Spleen (tissue), 13 donors: ENCODE measurements at places on chromosomes 3 and 15. TPM values are rescaled to one million over a fixed set of nuclear protein-coding genes. Genes with fewer than 3 reads are reported as not detected.

SKOR1 gene
- 0.68 TPM for total RNA-seq

ABTB1 gene
- total RNA-seq, result 172 TPM

SRGAP3 gene
- total RNA-seq, result 8.3 TPM

SLCO2A1 gene
- 118 TPM for total RNA-seq

LRRC34 gene
- total RNA-seq, result 5.1 TPM

GP5 gene
- 1.6 TPM for total RNA-seq

GPR149 gene
- total RNA-seq, result not detected

CCR1 gene
- 72.0 TPM for total RNA-seq

TEX55 gene
- not detected for total RNA-seq

C3orf80 gene
- 0.26 TPM for total RNA-seq

ACKR4 gene
- total RNA-seq, result 1.5 TPM

CYP8B1 gene
- not detected for total RNA-seq

GNAT1 gene
- not detected for total RNA-seq

NR1I2 gene
- not detected for total RNA-seq

DNA sequence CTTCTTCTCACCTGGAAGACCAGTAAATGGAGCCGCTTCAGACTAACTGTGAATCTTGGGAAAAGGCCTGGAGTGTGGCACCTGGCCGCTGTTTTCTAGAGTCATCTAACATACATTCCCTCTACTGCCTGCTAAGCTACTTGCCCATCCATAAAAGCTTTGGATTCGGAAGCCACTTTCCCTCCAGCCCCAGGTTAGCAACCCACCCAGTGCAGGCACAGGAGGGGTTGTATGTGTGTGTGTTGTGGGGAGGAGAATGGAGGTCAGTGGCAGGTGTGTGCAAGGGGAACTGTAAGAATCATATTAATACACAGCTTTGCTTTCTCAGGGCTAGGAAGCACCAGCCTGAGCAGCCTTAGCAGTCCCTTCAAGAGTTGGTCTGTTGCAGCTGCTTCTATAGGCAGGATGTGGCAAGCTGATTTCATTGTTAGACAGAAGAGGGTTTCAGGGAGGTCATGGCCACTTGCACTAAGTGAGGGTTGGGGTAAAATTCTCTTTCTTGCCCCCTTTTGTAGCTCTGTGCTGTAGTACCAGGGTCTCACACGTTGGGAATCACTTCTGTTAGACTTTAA, 8.9 kb downstream of the NSUN3 start:
- no peak for DNase-seq

GRCh38 chr3:56878074-56878473, 76.3 kb upstream of the ARHGEF3 start:
- DNase-seq, result no peak

GRCh38 chr15:39139431-39140059, 441.3 kb upstream of the THBS1 start:
- DNase-seq, result no peak

GRCh38 chr15:65054333-65055200, 9.4 kb downstream of the SLC51B start:
- DNase-seq, result peak; percentile 87

GRCh38 chr15:27813139-27813538, 286.0 kb downstream of the OCA2 start:
- DNase-seq, result no peak

DNA sequence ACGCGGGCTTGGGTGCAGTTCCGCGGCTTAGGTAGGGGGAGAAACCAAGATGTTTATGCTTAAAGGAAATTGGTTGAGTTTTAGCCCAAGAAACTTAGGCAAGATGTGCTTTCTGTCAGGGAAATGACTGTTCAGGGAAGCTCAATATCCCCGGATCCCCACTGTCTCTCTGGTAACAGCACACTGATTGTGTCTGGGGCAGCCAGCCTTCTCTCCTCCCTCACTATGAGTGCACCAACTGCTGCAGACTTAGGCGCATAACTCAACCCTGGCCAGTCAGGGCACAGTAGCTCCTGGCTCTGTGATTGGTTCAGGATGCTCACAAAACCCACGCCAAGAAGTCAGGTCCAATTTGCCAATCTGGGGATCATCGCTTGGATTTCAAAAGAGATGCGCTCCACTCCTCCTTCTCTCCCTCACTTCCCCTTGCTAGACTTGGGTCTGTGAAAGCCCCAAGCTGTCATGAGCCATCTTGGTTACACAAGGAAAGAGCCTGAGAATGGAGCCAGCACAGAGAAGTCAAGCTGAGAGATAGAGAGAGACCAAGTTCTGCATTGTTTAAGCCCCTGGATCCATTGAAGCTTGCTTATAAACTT, 42.5 kb upstream of the CACNA2D3 start:
- no peak for DNase-seq

DNA sequence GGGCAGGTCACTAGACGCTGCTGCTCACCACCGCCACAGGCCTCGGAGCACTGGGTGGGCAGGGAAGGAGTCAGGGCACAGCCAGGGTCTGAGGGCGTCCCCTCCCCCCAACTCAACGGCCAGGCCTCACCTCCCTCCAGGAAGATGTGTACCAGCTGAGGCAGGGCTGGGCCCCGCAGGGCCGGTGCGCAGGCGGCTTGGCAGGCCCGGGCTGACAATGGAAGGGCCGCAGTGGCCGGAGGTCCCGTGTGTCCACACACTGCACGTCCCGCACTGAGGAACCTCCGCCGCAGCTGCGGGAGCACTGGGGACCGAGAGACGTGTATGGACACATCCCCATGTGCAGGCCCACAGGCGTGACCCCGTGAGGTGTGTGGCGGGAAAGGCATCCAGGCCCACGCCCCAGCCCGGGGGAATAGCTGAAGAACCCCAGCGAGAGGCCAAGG, 47.4 kb downstream of the ADAMTS7 start:
- peak; percentile 79 for DNase-seq

GRCh38 chr3:191499307-191500080, 38.5 kb downstream of the PYDC2 start:
- DNase-seq, result no peak

- DNase-seq, result no peak
Measured at GRCh38 chr3:154584041-154584440, 154.1 kb upstream of the GPR149 start.

DNA sequence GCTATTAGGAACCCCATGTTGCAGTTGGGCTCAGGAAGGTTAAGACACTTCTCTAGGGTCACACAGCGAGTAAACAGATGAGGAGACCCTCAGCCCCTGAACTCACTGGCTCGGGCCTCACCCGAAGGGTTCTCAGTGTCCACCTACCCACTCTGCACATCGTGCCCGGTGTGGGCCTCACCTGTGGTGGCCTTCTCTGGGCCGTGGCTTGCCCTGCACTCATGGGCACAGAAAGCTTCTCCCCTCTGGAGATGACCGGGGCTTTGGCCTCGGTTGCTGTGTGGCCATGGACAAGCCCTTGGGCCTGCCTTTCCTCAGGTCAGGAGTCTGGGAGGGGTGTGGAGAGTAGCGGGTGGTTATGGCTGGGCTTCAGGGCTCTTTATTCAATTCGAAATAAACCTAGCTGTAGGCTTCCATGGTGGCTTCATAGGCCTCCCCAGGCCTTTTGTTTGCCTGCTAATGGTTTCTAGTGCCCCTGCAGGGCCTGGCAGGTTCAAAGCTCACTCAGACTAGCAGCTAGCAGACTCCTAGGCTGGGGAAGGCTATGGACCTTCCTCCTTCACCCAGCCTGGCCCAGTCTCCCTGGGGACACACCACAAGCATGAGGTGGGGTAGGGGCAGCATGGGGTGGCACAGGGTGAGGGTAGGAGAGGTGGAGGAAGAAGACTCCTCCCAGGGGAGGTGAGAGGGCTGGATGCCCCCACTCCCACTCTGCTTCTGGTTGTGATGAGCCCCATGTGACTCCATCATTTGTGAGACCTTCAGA, 103.1 kb downstream of the LINGO1 start:
- peak; percentile 67 for DNase-seq

DNA sequence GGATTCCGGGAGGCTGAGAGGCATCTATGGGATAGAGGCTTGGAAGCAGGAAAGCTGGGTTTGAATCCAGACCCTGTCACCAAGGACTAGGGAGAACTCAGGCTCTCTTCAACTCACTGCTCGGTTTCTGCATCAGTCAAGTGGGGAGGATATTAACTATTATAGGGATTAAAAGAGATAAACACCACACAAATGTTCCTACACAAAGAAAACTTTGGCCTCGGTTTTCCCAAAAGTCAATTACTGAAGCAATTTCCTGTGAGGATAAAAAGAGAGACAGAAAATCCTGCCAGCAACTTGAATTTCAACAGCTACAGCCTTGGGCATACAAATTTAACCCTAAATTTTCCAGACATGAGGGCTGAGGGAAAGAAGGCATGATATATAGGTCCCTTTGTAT, 36.0 kb downstream of the ITGB5 start:
- DNase-seq, result no peak

DNA sequence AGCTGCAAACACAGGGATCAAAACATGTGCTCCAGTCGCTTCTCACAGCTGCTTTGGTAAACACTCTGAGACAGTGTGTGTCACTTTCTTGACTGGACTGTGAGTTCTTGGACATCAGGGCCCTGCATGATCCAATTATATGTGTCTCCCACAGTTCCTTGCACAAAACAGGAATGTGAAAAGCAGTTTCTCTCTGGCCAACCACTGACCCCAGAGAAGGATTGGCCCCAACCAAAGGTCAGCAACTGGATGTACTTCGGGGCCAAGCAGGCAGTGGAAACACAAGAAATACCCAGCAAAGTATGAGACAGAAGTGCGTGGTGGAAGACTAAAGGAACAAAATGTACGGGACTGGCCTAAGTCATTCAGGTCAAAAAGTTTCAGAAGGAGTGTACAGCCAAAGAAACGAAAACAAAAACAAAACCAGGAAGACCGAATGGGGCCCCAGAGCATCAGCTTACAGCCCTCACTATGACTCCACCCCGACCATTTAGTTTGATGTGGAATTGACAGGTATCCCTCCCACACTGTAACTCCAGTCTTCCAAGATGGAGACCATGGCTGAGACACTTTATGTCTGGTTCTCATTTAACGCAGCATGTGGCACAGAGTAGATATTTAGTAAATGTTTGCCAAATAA, 76.7 kb upstream of the LPP start:
- no peak for DNase-seq

GRCh38 chr15:94494732-94495131, 263.4 kb downstream of the MCTP2 start:
- no peak for DNase-seq

GRCh38 chr3:177345049-177345972, 148.0 kb upstream of the TBL1XR1 start:
- DNase-seq, result peak; percentile 81

DNA sequence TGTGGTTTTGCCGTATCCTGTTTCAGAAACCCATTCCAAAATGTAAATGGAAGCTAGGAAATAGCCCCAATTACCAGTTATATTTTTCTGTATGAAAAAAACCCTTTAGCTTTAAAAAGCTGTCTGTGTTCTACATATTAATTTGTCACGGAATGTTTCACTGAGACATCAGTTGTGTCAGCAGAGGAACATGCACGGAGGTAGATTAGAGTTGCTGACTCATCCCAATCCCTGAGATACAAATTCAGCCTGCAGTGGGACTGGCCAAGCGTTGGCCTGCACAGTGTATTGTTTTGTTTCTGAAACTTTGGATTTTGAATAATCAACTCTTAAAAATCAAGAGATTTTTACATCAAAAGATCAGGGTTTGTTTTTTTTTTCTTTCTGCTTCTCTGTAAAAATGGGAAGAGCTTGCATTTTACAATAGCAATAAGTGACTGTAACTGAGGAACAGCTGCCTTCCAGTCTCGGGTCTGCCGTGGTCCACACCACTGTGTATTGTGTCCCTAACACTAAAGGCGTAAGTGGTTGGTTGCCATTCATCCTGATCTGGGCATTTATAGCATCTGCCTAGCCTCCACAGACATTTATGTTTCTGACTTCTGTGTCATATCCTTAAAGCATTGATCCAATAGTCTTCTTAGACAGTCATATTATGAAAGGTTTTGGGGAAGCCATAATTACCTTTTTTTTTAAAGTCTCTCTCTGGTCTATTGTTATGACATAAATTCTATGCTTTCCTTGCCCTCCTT, 218.1 kb downstream of the ADAMTSL3 start:
- DNase-seq, result no peak

DNA sequence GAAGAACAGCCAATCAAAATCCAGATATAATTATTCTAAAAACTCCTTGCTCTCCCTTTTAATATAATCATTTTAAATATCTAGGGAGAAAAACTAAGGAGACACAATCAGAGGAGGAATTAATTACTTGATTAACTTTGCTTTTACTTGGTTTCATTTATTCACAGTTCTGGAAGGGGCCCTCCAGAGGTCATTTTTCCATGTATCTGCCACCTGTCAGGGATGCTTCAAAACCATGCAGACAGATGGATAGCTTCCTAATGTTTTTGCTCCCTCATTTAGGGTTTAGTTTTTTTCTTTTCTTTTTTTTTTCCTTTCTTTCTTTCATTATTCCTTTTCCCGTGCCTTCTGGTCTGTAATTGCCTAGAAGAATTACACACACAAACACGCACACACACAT, 438.1 kb upstream of the ARPP21 start:
- DNase-seq, result no peak

GRCh38 chr15:57217778-57218598, 158.3 kb upstream of the CGNL1 start:
- no peak for DNase-seq

DNA sequence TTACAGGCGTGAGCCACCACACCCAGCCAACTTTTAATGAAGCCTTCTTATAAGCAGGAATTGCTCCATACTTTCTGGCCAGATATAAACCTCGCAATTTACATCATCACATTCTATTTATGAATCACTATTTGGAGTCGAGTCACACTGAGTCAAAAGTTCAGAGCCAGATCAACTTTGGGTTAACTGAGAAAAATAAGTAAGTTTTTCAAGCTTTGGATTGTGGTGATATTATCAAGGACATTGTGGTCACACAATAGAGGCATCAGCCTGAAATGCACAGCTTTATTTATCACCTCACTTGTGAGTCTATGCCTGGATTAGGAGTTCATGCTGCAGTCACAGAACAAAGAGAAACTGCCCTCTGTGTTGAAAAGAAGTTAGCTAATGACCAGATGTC, 1163.5 kb downstream of the ROBO1 start:
- no peak for DNase-seq

DNA sequence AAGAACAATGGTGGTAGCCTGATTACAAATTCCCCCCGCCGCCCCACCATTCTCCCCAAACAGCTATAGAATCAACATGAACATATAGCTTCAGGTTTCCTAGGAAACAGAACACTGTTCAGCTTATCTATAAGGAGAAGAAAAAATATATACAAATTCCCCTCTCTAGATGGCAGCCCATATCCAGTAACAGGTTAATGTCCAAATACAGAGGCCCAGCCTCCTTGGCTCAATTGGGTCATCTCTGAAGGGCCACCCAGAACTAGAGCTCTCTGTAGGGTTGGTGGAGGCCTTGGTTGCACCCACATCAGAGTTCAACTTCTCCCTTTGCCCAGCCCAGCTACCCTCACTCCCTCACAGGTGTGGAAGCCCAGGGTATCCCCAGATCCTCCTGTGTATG, 91.5 kb upstream of the ADAMTS17 start:
- DNase-seq, result no peak

- DNase-seq, result no peak
Measured at GRCh38 chr15:42483677-42484076, 7.3 kb downstream of the ZNF106 start.

- no peak for DNase-seq
Measured at GRCh38 chr3:15923640-15924405, 126.0 kb upstream of the ANKRD28 start.

GRCh38 chr15:27545494-27546255, 553.4 kb downstream of the OCA2 start:
- no peak for DNase-seq

- DNase-seq, result no peak
Measured at GRCh38 chr3:157394411-157394810, 42.2 kb upstream of the PTX3 start.

- DNase-seq, result no peak
Measured at GRCh38 chr3:169285057-169286033, 378.2 kb downstream of the MECOM start.

GRCh38 chr15:78149068-78149804, at the start of gene IDH3A:
TSS of gene IDH3A (plus strand) at chr15:78149362. CDS start at chr15:78149404, 42 bp downstream.
- DNase-seq, result peak; percentile 100
